AG09319 (cell line): ENCODE measurements at places on chromosomes 6 and 20.

DNA sequence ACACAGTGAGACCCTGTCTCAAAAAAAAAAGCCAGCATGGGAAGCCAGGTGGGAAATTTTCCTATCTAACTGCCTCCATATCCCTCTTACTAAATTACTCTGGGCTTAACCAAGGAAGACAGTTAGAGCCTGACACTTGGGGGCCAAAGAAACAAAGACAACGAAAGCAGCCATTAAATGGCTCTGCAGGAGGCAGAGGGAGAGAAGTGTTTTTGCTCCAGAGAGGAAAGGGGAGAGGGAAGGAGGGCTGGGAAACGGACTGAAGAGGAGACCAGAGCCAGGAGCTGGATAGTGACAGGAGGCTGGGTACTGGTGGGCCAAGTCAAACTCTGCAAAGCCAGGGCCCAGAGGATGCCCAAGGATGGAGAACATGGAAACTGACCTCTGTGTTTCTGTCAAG, 10.7 kb upstream of the TGIF2 start:
- no peak for DNase-seq

DNA sequence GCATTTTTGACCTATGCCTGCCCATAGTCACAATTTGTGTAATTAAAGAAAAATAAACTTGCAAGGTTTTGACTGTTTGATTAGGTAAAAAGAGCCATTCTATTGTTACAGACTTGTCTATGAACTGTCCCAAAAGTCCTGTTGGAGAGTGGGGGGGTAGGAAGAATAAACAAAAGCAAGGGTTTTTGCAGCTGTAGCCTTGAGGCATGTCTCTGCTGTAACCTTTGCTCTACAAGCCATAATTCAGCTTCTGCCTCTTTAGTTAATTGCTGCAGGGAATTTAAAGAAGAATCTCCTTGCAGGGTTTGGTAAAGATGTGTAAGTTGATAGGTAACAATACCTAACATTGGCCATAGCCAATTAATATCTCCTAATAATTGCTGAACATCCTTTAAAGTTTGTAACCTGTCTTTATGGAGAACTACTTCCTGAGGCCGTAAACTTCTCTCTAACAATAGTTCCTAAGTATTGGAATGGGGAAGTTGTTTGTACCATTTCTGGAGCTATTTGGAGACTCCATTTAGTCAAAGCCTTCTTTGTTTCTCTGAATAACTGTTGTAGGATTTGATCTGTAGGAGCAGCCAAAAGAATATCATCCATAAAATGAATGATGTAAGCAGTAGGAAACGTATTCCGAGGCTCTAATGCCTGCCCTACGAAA, 7.9 kb upstream of the ABHD12 start:
- no peak for DNase-seq

DNA sequence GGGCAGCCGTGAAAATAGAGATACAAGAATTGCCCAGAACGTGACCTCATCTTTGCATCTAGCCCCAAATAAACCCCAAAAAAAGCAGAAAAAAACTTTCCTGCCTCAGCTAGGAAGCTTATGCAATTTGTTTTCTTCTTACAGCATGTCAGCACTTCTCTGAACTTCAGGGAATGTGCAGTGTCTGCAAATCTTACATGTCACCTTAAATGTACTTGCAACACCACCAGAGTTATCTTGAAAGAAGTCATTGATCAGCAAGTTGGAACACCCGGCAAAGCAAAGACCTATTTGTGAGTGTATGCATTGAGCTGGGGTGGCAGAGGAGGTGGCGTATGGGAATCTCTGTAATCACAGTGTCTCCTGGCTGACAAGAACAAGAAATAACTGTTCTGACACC, 123.4 kb downstream of the PKHD1 start:
- no peak for DNase-seq

GRCh38 chr6:31737315-31737990, 1.1 kb upstream of the CLIC1 start:
- no peak for DNase-seq

DNA sequence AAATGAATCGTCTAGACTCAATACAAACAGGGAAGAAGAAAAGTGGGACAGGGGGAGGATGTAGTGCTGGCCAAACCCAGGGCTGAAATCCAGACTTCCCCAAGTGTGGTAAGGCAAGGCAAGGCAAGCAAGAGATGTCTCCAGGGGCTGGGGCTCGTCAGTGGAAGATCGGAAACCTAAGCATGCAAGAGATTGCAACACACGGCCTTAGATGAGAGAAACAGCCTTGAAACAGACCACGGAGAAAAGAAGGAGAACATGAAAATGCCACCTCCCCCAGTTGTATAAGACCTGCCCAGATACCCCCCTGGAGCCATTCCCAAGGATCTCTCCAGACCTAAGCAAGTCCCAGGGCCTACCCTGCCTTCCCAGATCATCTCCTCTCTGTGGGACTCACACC, 20.0 kb downstream of the VEGFA start:
- DNase-seq: peak; percentile 76

DNA sequence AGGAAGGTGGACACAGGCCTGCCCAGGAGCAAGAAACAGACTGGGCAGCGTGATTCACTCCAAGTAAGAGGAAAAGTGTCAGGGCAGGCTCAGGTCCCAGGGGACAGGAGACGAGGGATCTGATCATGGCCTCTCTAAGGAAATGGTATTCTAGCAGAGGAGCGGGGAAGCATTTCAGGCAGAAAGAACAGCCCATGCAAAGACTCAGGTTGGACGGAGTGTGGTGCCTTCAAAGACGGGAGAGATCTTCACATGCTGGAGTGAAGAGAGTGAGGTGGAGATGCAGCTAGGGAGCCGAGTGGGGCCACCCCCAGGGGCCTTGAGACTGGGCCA, 161.1 kb downstream of the SYCP2 start:
- no peak for DNase-seq

DNA sequence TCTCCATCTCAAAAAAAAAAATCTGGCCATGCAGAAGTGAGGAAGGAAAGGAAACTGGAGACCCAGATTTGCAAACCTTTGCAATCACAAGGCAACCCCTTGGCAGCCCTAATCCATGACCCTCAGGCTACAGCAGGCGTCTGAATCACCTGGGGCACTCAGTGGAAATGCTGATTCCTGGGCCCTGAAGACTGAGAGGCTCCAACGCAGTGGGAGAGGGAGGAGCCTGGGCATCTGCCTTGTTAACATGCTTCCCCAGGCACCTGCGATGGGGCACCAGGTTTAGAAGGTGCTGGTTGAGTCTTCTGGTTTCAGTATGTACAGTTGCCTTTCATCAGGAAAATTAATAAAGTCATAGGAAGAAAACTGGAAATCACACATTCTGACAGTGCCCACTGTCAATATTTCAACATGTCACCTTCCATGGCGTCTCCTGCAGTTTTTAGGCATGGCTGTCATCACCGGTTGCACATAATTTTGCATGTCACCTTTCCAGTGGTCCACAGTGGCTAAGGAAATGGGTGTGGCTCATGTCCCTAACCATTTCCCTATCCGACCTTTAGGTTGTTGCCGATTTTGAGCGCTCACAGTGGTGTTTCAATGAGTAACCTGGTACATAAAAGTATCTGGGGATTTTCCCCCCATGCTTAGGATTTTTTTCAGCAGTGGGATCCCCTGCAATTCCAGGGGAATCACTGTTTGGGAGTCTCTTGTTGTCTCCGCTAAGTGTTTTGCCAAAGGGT, 56.9 kb downstream of the PREX1 start:
- no peak for DNase-seq

DNA sequence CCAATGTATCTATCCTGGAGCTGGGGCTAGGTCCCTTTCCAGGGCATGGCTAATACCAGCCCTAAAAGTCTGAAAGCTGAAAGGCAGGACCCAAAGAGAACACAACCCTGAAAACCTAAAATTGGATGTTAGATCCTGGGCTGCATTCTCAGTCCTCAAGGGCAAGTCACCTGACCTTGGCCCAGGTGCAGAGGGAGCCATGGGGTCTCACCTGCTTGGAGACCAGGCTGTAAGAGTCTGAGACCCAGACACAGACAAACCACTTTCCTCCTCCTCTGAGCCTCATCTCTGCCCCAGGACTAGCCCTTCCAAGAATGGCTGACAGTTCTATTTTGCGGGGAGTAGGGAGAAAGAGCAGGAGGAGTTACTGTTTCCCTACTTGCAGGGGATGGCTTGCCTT, 60.0 kb downstream of the EFCAB8 start:
- no peak for DNase-seq

GRCh38 chr20:13297147-13297899, 76.2 kb downstream of the ISM1 start:
- no peak for DNase-seq

- DNase-seq: no peak
Observed at GRCh38 chr6:11366183-11366933, 133.9 kb upstream of the NEDD9 start.

DNA sequence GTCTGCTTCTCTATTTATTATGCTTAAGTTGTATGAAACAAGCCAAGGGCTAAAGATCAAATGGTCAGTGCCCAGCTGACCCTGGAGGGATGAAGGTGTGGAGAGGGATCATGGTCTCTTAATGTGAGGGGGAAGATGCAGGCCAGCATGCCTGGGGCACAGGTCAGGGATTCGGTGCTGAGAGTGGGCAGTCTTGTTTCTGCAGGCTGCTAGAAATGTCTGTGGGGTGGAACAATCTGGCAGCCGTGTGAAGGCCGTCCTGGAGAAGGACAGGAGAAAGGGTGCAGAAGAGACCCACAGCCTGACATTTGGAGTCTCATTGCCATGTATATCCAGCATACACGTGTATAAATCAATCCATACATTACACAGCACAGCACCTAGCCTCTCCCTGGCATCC, 258.3 kb upstream of the MOCS1 start:
- DNase-seq: no peak

DNA sequence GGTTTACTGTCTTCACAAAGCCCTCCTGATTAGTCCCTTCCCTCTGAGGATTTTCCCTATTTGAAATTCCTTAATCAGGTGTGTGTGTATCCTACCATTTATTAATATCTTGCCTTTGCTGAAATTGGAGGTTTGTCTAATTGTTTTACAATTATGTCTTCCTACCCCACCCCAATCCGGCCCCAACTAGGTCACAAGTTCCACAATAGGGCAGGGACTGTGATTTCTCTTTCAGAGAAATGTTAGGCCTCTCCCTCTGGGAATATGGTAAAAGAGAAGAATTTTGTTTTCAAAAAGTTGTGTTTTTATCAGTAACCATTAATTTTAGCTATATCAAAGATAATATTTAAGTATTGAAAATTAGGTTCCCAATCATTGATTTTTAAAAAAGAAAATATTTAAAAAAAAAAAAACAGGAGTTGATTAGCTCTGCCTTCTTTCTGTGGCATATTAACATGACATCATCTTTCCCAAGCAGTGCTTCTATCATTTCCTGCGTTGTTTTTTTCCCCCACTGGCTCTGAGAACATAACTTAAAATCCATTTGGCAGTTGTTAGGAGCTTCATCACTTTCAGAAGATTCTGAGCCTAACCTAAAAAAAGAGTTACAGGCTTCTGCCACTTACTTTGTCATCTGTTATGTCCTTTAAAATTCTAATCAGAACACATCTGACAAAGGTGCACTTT, 36.1 kb downstream of the BLOC1S5 start:
- no peak for DNase-seq

GRCh38 chr6:56899311-56899710, 55.6 kb upstream of the BEND6 start:
- peak; percentile 41 for DNase-seq

DNA sequence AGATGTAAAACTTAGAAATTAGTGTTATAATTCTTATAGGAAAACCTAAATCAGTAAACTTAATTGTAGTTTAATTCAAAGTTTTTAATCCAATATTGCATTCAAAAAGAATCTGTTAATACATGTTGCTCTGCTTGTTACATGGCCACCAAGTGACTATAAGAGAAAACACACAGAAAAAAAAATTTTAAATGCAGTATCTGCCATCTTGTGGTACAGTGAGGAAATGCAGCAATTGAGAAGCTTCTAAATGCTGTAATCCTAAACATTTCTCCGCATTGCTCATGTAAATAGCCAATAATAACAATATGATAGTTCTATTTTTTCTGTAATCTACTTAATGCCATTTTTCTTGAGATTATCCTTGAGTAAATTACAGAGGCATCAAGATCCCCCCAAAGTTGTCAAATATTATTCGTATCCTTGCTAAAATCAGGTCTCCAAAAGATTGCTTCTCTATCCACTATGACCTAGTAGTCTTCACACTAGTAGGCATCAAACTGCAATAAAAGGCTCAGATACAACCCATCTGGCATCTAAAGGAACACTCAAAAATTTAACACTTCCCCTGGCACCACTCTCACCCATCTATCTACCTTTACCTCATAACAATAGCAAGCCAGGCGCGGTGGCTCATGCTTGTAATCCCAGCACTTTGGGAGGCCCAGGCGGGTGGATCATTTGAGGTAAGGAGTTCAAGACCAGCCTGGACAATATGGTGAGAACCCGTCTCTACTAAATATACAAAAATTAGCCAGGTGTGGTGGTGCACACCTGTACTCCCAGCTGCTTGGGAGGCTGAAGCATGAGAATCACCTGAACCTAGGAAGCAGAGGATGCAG, 34.6 kb downstream of the HDAC2 start:
- DNase-seq: peak; percentile 38

DNA sequence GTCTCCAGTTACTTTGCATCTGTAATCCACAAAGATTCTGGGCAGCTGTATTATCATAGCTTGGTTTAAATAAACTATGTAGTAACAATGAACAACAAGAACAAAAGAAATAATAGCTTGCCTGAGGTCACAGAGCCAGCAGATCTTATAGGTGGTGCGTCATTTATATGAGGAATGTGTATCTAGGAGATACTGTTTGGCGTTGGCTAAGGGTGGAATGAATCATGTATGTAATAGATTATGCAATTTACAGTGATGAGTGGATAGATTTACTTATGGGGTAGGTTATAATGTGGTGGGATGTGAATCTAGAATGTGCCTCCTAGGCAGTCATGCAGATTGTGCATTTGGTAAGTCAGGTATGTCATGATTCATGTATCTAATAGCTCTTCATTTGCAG, 42.8 kb downstream of the HNF4A start:
- DNase-seq: no peak

DNA sequence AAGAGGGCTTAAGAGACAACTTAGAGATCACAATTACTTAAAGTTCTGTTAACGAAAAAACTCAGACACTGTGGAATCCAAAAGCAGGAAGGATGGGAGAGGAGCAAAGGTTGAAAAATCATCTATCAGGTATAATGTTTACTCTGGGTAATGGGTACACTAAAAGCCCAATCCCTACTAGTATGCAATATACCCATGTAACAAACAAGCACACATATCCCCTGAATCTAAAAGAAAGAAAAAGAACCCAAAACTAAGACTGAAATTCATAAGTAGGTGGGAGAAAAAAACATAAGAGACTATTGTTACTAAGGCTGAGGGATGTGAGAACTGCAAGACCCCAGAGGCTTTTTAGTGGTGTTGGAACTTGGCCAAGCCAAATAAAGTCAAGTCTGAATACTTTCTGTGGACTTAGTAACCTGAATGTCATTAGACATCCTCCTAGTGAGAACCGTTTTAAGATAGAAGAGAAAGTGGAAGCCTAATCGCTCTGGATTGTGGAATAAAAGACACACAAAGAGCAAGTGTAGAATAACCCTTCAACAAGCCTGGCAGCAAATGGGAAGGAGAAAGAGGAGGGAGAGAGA, 189.4 kb upstream of the RNF217 start:
- no peak for DNase-seq

GRCh38 chr20:1636621-1637020, 16.8 kb upstream of the SIRPB1 start:
- DNase-seq: no peak

GRCh38 chr20:48064929-48065328, 279.6 kb upstream of the SULF2 start:
- no peak for DNase-seq

- no peak for DNase-seq
Observed at GRCh38 chr6:136501096-136501495, 49.1 kb downstream of the MAP7 start.
